NCI-H2081 treated with DMSO at 0.1 percent for 48 hours (cell line): ENCODE measurements at places on chromosomes 7 and 10.

DNA sequence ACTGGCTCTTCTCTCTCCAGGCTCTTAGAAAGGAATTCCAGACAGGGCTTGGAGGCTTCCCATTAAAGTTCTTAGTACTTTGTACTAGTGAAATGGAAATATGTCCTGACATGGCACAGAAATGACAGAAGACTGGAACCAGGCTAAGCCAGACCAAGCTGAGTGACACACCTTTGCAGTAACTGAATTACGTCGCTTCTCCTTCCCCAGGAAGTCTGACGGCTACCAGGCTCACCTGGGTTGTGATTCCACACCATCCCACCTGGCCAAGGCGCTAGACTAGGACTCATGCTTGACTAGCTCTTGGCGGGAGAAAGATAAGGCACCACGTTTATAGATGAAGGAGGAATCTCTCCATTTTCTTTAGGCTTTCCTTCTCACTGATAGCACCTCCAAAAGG, 50.7 kb upstream of the KCNIP2 start:
- DNase-seq: no peak

- no peak for DNase-seq
Observed at GRCh38 chr10:99766302-99766681, 16.1 kb upstream of the ABCC2 start.

- no peak for DNase-seq
Observed at GRCh38 chr10:43079856-43080255, 3.0 kb downstream of the RET start.

GRCh38 chr10:133093291-133093690, 5.6 kb downstream of the ADGRA1 start:
- no peak for DNase-seq

DNA sequence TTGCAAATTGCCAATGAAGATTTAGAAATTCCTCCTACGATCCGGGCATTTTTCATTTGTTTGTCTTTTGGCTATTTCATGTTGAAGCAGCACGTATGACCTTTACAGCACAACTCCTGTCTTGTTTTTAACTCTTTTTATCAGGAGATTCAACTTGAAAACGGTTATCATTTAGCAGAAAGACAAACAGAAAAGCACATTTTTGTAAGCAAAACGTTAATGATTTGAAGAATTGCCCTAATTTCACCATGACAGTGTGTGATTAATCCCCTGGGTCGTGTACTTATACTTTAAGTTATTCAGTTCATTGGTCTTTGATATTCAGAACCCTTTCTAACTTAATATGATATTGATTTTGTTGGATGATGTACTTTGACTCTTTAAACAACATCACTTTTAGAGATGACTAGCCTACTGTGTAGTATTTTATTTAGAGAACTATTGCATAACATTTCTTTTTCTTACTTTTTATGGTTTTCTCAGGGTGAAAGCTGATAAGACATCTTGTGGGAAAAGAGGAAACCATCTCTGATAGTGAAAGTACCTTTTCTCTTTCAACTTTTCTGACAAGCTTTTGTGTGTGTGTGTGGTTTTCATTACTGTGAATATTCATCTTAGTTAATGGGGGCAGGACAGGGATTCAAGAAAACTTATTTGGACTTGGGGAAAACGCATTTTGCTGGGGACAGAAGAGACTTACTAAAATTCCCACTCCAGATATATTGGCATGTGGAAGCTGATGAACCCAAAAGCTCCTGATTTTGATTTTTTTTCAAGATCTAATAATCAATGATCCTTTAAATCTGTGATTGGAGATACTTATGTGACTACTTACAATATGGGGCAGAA, 8.1 kb downstream of the HHEX start:
- no peak for DNase-seq

GRCh38 chr7:70193514-70193913, 595.2 kb downstream of the AUTS2 start:
- peak; percentile 57 for DNase-seq

DNA sequence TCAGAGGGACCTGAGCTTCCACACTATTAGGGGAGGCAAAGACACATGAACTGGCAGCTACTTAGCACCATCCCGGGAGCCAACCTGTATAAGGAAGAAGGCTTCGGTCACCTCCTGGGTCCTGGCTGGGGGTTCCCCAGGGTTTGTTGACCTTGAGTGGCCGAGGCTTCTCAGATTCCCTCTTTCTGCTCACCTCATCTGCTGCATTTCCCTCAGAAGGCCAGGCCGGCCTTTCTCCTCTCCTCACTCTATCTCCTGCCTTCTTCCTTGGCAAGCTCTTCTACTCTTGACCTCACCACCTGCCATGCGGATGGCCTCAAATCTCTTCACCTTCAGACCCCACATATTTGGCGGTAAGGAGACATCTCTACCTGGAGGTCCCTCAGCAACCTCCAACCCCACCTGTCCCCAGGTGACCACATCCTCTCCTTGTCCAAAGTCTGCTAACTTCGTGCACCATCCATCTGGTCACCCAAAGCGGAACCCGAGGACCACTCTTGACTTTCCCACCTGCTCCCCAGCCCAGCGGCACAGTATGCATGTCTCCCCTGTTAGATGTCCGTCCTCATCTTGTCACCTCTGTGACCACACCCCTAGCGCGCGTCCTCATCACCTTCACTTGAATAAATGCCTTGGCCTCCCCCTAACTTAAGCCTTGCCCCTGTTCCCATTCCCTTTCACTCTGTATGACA, 133.8 kb upstream of the UNC5B start:
- DNase-seq: no peak

GRCh38 chr7:75712517-75713361, 26.0 kb downstream of the HIP1 start:
- DNase-seq: no peak

- no peak for DNase-seq
Observed at GRCh38 chr7:106075937-106076336, 36.2 kb downstream of the SYPL1 start.

- no peak for DNase-seq
Observed at GRCh38 chr10:61078542-61079275, 134.7 kb upstream of the RHOBTB1 start.

GRCh38 chr7:130346177-130346905, 1.7 kb downstream of the CPA5 start:
- DNase-seq: no peak

DNA sequence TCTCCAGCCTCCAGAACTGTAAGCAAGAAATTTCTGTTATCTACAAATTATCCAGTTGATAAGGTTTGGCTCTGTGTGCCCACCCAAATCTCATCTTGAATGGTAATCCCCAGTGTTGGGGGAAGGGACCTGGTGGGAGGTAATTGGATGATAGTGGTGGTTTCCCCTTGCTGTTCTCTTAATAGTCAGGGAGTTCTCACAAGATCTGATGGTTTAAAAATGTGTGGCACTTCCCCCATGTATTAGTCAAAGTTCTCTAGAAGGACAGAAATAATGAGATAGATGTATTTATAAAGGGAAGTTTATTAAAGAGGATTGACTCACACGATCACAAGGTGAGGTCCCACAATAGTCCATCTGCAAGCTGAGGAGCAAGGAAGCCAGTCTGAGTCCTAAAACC, 56.2 kb upstream of the APBB1IP start:
- DNase-seq: no peak

- no peak for DNase-seq
Observed at GRCh38 chr10:102674566-102674965, 30.3 kb downstream of the TRIM8 start.

GRCh38 chr10:131872827-131873375, 27.9 kb upstream of the PPP2R2D start:
- DNase-seq: no peak

DNA sequence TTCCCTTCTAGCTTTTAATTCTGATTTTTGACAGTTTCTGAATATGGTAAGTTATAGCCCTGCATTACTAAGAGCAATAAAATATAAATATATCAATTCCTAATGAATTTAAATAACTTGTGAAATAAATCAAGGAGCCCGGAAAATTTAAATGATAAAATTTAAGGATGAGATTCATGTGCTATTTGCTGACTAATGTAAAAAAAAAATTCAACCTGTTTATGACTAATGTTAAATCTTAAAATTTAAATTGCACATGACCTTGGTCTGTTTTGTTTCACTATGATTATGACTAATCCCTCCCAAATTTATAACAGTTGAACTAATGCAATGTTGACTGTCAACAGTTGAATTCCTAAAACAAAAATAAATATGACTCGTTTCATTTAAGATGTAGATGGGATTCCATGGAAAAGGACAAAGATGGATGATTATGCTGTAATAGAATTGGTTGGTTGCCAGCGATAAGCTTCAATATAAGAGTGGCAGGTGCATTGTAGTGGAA, 419.9 kb downstream of the NRG3 start:
- no peak for DNase-seq

DNA sequence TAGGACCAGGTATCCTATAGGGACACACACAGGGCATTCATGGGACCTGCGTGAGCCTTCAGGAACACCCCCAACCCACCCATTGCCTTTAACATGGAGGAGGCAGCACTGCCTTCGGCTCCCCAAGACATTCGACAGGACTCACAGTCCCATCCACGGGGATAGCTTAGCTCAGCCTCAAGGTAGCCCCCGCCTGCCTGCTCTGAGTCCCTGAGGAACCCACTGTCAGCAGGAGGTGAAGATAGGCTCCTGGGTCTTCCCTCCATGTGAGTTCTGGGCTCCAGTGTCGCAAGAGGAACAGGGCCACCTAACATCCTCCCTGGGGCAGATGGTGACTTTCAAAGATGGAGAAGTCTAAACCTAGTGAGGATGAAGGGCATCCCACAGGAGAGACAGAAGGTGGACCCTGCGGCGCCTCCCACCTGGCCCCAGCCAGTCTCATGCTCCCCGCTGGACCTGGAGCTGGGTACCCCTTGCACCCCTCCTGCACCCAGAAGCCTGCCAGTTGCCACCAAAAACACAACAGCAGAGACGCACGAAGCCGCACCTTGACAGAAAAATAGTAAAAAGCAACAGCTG, 4.9 kb upstream of the ADIRF start:
- no peak for DNase-seq

- no peak for DNase-seq
Observed at GRCh38 chr7:95595746-95596197, 544 bp downstream of the PDK4 start.

GRCh38 chr7:149140831-149141230, 6.4 kb upstream of the ZNF398 start:
- DNase-seq: no peak

DNA sequence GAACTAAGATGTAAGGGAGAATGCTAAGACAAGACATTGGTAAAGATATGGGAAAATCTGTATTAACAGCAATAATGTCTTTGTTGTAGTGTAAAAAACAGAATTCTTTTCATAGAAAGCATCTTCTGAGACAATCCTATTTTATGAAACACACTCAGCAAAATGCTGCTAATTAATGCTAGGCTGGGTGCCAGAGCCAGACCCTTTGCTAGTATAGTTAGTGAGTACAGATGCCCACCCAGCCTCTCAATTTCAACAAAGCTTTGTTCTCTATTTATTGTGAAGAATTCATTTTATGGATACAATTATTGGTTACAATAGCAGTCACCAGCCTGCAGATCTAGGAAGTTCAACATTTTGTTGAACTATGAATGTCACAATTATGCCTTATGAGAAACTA, 131.0 kb downstream of the SEM1 start:
- DNase-seq: no peak

DNA sequence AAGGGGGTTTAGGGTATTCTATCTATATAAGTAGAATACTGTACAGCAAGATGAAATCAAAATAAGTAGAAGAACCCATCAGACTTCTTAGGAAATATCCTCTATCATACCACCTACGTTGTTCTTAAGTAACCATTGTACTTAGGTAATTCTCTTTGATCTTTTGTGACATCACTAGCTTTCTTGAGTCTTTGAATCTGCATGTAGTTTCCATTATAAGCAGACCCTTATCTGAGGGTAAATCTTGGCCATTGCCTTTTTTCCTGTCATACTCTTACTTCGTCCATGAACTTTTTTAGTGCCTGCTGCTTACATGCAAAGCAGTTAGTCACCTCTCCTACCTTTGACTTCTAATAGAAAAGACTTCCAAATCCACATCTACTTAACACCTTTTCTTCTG, 49.0 kb downstream of the WAC start:
- DNase-seq: no peak

GRCh38 chr10:43390759-43391158, 18.2 kb downstream of the HNRNPF start:
- DNase-seq: no peak

GRCh38 chr10:91146146-91146545, 74.3 kb upstream of the PCGF5 start:
- DNase-seq: no peak

GRCh38 chr10:75233444-75234016, 2.2 kb downstream of the COMTD1 start:
- no peak for DNase-seq

DNA sequence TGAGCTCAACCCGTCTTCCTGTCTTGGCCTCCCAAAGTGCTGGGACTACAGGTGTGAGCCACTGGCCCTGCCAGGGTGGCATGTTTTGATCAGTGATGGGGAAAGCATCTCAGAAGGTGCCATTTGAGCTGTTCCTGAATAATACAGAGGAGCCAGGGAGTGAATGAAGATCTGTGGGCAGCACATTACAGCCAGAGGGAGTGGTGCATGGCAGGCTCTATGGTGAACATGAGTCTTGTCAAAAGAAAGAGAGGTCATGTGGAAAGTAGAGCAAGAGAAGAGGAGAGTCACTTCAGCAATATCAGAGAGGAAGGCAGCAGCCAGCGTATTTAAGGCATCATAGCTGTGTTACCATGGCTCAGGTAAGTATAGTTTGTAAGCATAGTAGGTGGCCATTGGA, 275.7 kb upstream of the LRGUK start:
- DNase-seq: no peak

DNA sequence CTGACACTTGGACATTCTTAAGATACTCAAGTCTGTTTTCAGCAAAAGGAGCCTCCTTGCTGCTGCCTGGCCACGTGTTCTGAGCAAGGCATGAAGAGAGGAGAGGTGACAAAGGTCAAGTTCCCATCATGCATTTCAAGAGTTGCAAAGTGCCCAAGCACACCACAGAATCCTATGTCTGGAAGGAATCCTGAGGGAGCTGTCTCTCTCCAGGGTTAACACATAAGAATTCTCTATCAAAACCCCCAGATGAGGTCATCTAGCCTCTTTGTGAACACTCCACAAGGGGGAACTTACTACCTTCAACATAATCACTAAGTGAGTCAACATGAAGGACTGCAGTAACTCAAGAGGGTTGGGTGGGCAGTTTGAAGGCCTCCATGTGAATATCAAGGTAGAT, 155.5 kb downstream of the RNF216 start:
- no peak for DNase-seq

DNA sequence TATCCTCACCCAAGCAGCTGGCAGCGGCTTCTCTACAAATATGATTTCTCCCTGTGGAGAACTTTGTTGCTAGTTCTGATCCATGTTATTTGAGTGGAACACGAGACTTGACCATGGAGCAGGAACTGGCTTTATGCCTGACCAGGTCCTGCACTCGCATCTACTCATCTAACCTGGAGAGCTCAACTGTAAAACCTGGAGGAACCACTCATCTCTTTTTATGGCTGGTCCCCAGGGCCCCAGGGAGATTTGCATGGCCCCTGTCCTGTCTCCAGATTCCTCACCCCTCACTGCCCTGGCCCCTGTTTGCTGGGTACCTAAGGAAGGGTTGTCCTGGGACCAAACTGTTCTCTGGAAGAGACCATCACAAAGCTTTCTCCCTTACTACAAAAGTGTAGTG, 16.0 kb downstream of the TCAF1 start:
- no peak for DNase-seq
